ENCODE measurements at places on chromosomes 4 and X.

GRCh38 chrX:69094977-69095669 is 70.1 kb downstream of the PJA1 start:
- no peak for DNase-seq

DNA sequence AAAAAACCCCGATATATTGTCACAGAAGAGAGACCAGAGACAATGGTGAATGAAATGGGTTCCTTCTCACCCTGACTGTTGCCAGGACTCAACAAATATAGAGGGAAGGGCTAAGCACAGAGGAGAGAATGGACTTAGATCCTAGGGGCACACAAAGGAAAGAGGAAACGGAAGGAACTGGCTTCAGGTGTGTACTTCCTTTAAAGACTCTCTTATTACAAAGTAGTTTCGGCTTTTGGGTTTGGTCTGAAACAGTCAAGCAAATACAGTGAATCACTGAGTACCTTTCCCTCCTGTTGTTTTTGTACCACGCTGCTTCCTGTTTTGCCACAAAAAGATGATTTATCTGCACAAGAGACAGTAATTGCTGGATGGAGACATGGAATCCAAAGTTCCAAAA is 46.1 kb upstream of the S100G start:
- DNase-seq, result peak; percentile 29

GRCh38 chr4:141376769-141377168 is 156.1 kb downstream of the ZNF330 start:
- DNase-seq, result no peak

- DNase-seq, result no peak
These were observed 242.8 kb upstream of the DKK2 start for GRCh38 chr4:107278791-107279483.

DNA sequence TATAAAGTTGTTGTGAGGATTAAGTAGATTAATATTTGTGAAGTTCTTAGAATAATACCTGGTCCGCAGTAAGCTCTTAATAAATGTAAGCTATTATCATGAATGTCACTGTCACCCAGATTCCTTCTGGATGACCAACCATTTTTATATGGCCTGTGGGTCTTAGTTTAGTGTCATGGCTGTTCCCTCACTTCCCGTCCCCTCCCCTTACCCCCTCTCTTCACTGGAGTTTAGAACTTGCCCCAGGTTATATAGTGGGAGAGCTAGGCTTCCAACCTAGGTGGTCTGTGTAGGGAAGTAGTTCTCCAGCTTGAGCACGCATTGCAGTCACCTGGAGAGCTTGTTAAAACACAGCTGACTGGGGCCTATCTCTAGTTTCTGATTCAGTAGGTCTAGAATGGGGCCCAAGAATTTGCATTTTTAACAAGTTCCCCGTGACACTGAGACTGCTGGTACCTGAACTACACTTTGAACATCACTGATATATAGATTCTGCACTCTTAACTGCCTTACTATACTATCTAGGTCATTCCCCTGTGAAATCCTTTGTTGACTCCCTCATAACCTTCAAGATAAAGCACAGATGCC is 66.9 kb upstream of the PLAC1 start:
- no peak for DNase-seq

DNA sequence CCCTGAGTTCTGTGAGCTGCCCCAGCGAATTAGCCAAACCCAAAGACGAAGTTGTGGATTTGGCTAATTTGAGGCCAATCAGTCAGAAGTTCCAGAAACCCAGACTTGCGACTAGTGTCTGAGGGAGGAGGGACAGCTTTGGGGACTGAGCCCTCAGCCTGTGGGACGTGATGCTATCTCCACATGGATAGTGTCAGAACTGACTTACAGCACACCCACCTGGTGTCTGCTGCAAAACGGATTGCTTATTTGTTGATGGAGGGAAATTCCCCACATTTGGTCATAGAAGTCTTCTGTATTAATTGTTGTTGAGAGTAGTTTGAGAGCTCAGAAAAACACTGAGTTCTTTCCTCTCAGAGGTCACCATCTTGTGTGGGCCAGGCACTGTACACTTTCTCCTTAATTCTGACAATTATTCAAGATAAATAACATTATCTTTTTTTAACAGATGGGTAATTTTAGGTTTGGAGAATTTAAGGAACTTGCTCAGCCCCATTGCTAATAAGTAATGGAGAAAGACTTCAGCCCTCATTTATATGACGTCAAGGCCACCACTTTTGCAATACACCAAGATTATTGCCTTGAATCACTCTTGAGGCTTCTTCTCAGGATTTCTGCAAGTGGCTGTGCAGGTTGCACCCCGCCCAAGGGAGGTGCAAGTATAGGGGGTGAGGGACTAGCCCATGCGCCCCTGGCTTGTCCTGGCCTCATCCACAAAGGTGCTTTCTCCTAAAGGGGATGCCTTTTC is 16.7 kb downstream of the CLRN2 start:
- no peak for DNase-seq

DNA sequence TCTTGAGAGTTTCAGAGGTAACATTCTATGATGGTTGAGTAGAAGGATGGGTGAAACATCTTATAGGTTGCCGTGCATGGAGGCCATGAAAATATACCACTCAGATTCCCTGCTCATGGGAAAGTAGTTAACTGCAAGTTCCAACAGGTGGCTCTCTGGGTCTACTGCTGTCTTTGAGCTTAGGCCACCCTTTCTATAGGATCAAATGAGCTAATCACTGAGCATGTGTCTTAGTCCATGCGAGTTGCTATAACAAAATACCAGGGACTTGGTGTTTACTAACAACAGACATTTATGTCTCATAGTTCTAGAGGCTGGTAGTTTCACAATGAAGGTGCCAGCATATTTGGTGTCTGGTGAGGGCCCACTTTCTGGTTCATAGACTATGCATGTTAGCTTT is 144.8 kb upstream of the UNC5C start:
- DNase-seq, result peak; percentile 38

- no peak for DNase-seq
These were observed 446.8 kb downstream of the TRAM1L1 start for GRCh38 chr4:116638592-116638991.

DNA sequence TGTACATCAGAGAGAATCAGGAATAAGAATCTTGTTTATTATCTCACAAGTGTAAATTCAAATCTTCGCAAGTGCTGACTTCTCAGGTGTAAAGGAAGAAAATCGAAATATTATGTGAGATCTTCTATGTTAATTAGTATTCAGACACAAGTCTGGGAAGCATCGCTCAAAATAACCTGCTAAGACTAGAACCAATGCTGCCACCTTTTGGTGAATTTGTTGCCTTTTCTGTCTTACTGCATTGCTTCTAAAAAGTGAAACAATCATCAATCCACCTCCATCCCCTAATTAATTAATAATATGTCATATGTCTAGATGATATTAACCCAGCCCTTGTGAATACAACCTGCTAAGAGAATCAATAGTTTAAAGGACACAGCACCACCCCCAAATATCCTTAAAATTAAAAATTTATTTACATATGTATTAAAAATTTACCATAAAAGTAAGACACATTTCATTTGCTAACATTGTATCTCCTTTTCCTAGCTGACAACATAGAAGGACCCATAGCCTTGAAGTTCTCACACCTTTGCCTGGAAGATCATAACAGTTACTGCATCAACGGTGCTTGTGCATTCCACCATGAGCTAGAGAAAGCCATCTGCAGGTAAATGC is 3.5 kb downstream of the EPGN start:
- peak; percentile 68 for DNase-seq

GRCh38 chr4:140901736-140902336 is 145.7 kb upstream of the TBC1D9 start:
- no peak for DNase-seq

- no peak for DNase-seq
These were observed 1056.4 kb upstream of the POU3F4 start for GRCh38 chrX:82451725-82452124.

DNA sequence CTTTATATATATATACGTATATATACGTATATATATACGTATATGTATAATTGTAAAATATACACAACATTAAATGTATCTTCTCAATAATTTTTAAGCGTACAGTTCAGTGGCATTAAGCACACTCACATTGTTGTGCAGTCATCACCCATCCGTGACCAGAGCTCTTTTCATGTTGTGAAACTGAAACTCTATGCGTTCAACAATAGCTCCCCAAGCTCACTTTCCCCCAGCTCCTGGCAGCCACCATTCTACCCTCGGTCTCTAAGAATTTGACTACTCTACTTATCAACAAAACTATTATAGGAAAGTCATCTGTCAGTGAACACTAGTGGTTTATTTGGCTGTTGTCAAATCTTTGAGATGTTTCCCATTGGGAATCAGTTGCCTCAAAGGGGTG is 621.8 kb upstream of the GALNT7 start:
- no peak for DNase-seq

GRCh38 chr4:158912390-158912789 is 143.6 kb downstream of the FNIP2 start:
- no peak for DNase-seq

- DNase-seq, result no peak
These were observed 187.1 kb upstream of the ARX start for GRCh38 chrX:25202827-25203226.

GRCh38 chrX:15769300-15769954 is 20.9 kb upstream of the ZRSR2 start:
- no peak for DNase-seq

GRCh38 chr4:7463566-7464258 is 29.0 kb upstream of the PSAPL1 start:
- DNase-seq, result no peak

GRCh38 chr4:31379364-31379763 is 659.2 kb downstream of the PCDH7 start:
- no peak for DNase-seq

DNA sequence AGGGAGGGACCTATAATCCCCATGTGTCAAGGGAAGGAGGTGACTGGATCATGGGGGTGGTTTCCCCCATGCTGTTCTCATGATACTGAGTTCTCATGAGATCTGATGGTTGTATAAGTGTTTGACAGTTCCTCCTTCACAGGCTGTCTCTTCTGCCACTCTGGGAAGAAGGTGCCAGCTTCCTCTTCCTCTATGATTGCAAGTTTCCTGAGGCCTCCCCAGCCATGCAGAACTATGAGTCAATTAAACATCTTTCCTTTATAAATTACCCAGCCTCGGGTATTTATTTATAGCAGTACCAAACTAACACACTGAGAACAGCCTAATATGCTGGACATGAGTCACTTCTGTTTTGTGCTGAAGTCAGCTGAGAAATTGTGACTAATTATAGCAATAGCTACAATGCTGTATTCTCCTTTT is 656.9 kb upstream of the CPEB2 start:
- peak; percentile 89 for DNase-seq

DNA sequence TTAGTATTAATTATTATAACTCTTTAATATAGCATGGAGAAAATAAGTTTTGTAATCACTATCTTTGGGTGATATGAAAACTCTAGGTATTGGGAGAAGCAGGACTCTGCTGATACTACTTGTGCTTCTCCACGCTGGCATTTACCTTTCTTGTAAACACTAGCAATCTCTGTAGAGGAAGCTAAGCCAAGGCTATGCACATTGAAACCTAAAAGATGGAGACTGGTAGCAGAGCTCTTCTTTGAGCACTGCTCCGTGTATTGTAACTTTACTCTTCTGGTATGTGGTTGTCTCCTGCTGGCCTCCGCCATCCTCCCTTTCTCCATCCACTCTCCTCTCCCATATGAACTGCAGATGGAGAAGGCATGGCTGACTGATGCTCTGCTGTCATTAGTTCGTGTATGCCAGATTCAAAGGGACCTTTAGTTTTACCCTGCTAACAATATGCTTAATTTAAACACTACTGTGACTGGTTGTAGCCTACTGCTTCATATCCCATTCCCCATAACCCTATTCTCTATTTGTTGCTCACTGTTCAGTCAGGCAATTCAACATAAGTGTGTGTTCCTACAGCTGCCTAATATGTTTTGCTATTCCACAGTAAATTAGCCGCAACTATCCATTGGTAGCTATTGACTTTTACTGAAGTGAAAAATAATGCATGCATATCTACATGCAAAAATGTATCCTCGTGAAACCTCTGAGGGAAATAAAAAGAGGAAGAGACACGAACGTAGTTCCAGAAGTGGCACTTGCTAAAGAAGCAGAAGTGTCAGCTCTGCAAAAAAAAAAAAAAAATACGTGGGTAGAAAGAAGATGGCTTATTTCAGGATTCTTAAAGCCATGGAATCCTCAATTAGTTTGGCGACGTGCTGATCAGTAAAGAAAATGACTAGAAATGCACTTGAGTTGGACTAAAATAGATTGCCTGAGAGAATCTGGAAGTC is 55.6 kb upstream of the CCSER1 start:
- no peak for DNase-seq

GRCh38 chrX:12961196-12961718 is 13.7 kb upstream of the TMSB4X start:
- DNase-seq, result no peak

- DNase-seq, result peak; percentile 11
These were observed 951.8 kb upstream of the IGFBP7 start for GRCh38 chr4:58061967-58062366.

DNA sequence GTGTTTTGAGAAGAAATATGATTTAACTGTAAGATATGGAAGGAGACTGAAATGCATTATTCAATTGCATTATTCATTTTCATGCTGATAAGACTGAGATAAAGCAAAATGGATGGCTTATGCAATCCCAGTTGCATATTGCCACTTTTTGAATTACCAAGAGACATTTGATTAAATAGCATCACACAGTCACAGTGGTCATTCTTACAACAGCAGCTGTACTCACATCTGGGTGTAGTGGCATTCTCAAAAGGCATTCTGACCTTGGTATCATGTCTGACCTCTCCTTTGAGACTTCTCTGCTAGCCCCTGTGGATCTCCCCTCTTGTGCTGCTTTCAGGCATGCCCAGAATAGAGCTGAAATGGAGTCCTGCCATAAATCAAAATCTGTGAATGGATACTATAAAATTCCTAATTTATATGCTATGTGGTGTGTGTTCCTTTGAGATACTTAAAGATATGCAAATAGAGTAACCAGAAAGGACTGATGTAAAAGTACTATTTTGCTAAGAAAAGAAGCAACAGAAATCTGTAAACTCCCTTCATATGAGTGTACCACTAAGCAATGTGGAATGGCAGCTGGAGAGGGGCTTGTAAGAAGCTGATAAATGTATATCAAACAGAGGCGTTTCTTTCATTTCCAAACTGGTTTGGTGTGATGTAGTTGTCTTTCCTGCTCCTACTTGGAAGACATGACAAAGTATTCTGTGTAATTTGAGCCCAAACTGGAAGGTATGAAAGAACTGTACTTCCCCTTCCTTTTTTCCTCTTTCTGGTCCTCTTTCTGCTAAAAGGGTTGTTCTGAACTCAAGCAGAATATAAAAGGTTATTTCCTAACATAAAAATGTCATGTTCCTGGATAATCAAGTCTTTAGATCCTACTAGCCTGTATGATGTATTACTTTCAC is 25.4 kb upstream of the METAP1 start:
- no peak for DNase-seq

- DNase-seq, result peak; percentile 76
These were observed 31.0 kb downstream of the TMEM131L start for GRCh38 chr4:153497091-153497531.

DNA sequence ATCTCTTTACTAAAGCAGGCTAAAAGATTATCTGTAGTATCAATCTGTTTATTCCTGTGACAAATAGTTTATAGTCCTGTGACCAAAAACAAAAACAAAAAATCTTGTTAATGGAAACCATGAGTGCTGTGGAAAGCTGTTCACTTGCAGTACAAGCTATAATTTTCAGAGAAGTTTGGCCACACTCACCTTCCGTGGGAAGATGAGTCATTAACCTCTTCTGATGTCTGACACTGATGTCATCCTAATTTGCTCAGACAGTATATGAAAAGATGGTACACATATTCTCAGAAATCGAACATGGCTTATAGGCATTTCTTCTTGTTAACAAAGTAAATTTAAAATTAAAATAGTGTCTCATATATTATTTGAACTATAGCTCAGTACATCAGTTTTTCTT is 19.9 kb upstream of the ENPP6 start:
- peak; percentile 47 for DNase-seq

- no peak for DNase-seq
These were observed 10.5 kb downstream of the ZCCHC18 start for GRCh38 chrX:104122829-104123228.

All from kidney tubule cell (primary cell).